ENCODE measurements at places on chromosomes 7 and 10. TPM values are rescaled to one million over a fixed set of nuclear protein-coding genes. Genes with fewer than 3 reads are reported as not detected.

Gene NFE2L3
- 2.4 TPM for total RNA-seq

Gene IQCE
- 9.3 TPM for total RNA-seq

Gene MAGI2
- 37.4 TPM for total RNA-seq

Gene MCM10
- 4.5 TPM for total RNA-seq

Gene SMO
- 35.2 TPM for total RNA-seq

Gene ABCF2
- total RNA-seq: 14.1 TPM

Gene HHEX
- total RNA-seq: 6.7 TPM

Gene BTAF1
- total RNA-seq: 81.8 TPM

Gene CYP3A5
- total RNA-seq: 29.9 TPM

Gene AKR1C8
- total RNA-seq: not detected

Gene C7orf57
- total RNA-seq: 0.21 TPM
